Muscle of leg (tissue), 16 donors: ENCODE measurements at places on chromosomes 3 and 15.
A peak's percentile ranks its signal among the peaks of the same experiment; 100 is the strongest.

GRCh38 chr3:24086206-24086605, 141.1 kb downstream of the NR1D2 start:
- DNase-seq, result peak; percentile 92

GRCh38 chr3:179027326-179027900, 44.2 kb downstream of the ZMAT3 start:
- DNase-seq, result peak; percentile 45

DNA sequence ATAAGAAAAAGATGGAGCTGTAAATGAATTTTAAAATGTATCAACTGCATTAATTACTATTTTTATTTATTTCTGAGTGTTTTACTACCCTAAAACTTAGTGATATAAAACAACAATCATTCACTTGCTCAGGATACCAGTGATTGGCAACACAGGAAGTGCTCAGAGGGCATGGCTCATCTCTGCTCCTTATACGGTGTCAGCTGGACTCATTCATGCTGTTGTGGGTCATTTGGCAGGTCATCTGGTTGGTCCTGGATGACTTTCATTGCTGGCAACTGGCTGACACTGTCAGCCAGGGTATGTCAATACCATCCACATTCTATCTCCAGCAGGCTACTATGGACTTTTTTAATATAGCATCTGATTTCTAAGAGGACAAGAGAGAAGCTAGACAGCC, 689.6 kb upstream of the NECTIN3 start:
- DNase-seq, result no peak

- DNase-seq, result peak; percentile 69
Measured at GRCh38 chr15:74208901-74209559, 6.4 kb upstream of the STRA6 start.
